A549 treated with Mapracorat at 1 μM for 4 hours (cell line): ENCODE measurements at places on chromosomes 5 and 9. TPM values are rescaled to one million over a fixed set of nuclear protein-coding genes. Genes with fewer than 3 reads are reported as not detected.

Gene ROPN1L
- 1.1 to 2.9 TPM (median 2.6 TPM) in 5 replicates for total RNA-seq

Gene ZNF618
- total RNA-seq: 7.9 to 11.2 TPM (median 10.4 TPM) in 5 replicates

Gene TMOD1
- total RNA-seq: 1.7 to 2.1 TPM (median 2.0 TPM) in 5 replicates

Gene RAB3C
- not detected in 5 replicates for total RNA-seq

Gene SMIM33
- not detected in 5 replicates for total RNA-seq
